ENCODE measurements at places on chromosomes 2 and 18.
A peak's percentile ranks its signal among the peaks of the same experiment; 100 is the strongest.

- DNase-seq, result no peak
Observed at GRCh38 chr2:112023707-112024106, 31.4 kb upstream of the TMEM87B start.

GRCh38 chr18:7789856-7790552 is 222.9 kb downstream of the PTPRM start:
- peak; percentile 92 for DNase-seq

DNA sequence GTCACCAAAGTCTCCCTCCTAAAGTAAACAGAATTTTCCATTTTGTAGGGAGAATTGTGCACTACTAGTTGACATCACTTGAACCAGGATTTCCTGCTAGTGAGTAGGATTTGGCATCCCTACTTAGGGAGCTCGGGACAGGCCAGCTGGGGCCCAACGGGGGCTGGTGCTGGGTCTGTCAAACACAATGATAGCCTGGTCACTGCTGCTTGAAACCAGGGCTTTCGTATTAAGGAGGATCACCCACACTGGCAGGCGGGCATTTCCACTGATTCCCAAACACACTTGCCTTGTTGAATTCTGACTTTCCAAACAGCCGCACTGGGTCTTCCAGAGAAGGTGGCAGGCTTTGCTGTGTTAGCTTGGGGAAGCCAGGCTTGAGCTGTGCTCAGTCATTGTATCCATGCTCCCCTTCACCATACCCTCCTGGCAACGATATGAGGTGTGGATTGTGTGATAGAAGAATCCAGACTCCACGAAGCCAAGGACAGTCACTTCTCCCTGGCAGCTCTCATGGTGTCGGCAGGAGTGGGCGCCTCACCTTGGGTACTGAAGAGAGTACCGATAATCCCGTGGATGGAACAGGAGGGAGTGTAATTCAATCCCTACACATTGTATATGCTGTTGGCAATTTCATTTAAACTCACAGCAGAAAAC is 7.5 kb downstream of the GDF7 start:
- no peak for DNase-seq

DNA sequence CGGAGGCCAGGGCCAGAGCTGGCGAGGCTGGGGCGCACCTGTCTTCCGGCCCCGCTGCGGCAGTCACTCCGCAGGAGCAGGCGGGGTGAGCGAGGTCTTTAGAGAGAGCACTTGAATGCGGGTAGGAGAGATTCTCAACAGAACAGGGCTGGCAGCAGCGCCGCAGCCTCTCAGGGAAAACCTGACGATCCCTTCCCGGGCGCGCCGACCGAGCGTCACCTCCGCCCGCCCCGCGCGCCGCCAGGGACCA is 526 bp downstream of the PRKRA start:
- no peak for DNase-seq

DNA sequence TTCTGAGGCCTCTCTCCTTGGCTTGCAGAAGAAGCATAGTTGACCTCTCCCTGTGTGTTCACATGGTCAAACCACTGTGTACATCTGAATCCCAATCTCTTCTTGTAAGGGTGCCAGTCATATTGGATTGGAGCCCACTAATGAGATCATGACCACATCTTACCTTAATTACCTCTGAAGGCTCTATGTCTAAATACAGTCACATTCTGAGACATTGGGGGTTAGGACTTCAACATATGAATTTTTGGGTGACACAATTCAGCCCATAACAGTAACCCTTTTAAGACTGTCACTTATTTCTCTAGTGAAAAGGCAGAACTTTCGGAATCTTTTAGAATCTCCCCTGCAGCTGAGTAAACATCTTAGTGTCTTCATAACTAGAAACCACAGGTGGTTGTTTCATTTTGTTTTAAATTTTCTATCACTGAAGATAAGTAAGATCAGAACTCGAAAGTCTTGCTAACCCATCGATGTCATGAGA is 33.3 kb downstream of the BMP10 start:
- no peak for DNase-seq

DNA sequence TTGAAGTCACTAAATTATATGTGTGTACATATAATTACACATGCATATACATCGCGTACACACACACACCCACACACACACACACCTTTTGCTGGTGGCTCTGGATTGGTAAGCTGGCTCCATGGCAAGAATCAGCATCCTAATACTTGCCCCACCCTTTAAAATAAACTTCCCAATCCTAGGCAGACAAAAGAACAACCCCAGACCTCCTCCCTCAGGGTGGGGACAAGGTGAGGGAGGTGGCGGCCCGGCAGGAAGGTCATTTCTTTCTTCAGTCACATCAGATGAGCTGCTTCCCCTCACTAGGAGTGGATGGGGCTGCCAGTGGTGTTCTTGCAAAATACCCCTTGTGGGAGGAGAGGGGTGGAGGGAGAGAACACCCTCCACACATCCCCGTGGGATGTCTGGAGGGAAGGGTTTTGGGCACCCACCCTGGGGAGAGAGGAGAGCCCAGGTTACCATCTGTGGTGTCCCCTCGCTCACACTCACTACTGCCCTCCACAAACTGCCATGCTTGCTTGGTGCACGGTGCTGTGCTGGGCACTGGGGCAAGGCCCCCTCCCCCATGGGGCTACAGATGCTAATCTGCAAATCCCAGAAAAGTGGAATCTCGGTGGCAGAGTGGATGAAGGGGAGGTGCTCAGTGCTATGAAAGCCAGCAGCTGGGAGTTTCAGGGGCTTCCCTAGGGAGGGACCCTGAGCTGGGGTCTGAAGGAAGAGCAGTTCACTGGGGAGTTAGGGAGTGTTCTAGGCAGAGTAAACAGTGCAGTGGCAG is 64.0 kb downstream of the ODC1 start:
- DNase-seq, result no peak

DNA sequence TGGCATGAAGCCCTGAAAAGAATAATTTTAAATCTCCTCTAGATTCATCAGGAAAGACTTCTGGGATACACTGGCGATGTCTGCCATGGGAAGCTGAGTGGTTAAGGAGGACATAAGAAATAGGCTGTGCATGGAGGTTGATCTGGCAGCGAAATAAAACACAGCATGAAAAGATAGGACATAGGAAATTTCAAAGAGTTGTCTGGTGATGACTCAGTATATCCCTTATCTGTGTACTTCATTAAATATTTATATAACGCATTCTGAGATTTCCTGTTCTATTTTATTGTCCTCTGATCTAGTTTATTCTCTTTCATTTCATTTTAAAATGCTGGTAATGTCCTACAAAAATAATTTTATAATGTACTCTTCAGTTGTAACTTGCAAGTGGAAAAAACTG is 1337.3 kb upstream of the DDX18 start:
- DNase-seq, result no peak

- DNase-seq, result no peak
Observed at GRCh38 chr2:239597216-239597615, 196.4 kb upstream of the HDAC4 start.

- no peak for DNase-seq
Observed at GRCh38 chr2:161997916-161998471, 76.0 kb downstream of the DPP4 start.

DNA sequence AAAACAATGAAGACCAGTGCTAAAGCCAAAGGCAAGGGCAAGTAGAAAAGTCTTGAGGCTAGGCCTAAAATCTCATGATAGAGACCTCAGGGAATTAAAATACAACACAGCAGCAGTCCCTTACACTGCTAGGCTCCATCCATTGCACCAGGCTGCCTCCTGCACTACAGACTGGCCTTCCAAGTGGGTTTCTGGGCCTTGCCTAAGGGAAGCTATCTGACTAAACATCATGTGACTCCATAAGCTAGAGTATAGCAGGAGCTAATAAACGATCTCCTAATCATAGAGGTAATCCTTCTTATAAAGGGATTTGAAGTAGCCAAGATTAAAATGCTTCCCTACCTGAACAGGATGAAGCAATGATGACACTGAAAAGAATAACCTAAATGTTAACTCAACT is 77.6 kb upstream of the NFU1 start:
- DNase-seq, result no peak

- no peak for DNase-seq
Observed at GRCh38 chr18:24246143-24246542, 107.3 kb downstream of the CABYR start.

DNA sequence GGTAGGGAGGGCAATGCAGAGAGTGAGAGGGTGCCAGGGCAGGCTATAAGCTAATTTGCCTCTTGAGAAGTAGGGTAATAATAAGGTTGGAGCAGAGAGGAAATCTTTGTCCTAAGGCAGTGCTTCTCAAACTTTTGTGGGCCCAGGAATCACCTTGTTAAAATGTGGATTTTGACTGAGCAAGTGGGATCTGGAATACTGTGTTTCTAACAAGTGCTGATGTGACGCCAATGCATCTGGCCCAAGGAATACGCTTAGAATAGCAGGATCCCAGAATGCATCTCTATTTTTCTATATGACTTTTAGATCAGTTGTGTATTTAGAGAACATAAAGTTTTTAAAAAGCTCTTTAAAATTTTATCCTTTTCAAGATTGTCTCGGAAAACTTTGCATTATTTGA is 29.7 kb upstream of the GTF2A1L start:
- no peak for DNase-seq

DNA sequence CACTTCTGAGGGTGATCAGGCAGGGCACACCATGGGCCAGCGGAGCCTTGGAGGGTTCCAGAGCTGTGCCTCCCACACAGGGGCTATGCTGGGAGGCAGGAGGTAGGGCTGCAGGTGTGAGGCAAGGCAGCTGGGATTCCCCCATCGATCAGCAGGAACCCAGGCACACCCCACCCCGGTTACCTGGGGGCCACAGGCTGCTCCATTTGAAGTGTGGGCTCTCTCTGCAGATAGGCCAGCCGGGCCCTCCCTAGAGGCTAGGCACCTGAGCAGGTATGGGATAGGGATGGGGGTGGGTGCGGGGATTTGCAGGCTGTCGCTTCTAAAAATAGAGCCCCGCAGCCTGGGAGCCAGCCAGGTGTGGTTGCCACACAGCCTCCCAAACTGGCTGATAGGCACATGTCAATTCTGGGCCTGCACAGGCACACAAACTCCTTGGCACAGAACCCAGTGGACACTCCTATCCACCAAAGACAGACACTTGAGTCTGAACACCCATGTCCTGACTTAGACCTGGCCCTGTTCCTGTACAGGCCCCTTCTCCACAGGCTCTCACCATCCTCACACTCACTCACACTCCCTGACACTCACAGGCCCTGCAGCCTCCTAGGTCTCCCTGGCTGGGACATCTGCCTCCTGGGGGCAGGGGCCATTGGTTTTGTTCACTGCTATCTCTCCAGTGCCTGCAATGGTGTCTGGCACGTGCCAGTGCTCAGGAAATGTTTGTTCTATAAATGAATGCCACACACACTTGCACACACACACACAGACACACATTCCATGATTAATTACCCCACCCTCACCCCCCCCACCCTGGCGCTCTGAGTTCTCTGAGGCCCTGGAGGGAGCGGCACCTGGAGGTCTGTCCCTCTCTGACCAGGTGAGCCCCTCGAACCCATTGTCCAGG is 73.4 kb downstream of the ZFP36L2 start:
- DNase-seq, result no peak

GRCh38 chr2:35606394-35606793 is 749.2 kb upstream of the CRIM1 start:
- DNase-seq, result no peak

DNA sequence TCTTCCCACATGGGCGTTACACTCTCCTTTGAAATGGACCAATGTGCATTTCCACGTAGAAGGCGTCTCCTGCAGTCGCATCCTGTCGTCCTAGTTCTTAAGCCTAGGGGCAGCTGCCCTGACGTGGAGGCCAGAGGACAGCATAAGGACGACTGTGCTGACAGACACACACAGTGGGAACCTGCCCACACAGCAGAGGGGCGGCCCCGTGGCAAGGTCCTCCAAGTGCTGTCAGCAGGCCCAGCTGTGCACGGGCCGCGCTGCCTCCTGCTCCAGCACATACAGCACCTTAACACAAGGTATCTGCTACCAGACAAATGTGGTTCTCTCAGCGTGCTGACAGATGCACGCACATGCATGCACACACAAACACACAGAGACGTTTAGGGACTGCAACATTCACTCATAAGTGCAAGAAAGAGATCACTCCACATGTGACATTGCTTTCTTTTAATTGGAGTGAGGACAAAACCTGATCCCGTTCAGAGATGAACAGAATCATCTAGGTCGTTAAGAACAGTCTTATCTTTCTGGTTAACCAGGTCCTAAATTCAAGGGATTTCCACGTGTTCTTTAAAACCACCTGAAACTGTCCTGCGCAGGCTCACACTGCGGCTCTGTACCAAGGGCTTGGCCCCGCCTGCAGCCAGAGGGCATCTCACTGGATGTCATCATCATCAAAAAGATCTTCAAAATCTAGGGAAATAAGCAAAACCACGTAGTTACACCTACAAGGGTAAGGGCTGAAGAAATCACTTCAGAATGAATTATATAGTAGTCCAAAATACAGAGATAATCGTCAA is 5.5 kb downstream of the COPS9 start:
- no peak for DNase-seq

DNA sequence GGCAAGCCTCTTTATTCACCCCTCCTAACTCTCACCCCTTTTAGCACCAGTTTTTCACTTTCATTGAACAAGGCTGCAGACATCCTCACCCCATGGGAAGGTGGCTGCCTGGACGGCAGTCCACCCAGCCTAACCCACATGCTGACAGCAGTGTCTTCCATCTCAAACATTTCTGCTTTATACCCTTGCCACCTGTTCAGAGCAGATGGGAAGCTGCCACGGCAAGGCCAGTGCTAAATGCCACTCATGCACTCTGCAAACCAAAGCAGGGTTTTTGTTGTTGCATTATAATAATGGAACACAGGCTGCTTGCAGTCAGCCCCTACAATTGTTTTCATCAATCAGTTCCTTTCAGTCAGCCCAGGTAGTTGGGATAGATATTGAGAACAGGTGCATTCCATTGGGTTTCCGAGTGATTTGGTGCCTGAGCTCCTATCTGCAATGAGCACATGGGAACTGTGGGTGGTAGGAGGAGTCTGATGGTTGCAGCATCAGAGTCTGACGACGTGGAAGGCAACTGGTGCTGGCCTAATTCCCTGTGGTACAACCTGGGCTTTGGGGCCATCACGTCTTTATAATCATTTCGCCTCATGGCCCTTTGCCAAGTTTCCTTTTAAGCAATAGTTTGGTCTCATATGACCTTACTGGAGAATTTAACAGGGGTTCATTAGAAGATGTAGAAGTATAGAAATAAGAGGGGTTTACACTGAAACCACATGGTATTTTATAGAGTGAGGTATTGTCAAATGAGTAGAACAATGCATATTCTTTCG is 252.5 kb upstream of the SP5 start:
- no peak for DNase-seq

DNA sequence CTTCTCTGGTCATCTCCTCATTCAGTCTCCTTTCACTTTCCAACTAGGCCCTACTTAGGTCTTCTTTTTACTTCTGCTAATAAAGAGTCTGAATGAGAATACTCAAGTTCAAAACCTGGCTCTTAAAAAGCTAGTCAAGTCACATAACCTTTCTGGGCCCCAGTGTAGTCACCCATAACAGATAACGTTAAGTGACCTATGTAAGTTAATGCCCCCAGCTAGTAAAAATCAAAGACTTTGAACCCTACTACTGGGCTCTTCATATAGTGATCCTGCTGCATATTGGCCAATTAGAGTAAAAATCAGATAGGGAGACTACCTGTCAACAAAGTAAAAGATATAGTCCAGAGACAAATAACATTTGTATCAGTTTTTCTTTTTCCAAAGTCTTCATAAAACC is 17.7 kb downstream of the ARL5A start:
- no peak for DNase-seq
